ENCODE measurements at places on chromosomes 6 and 20.

DNA sequence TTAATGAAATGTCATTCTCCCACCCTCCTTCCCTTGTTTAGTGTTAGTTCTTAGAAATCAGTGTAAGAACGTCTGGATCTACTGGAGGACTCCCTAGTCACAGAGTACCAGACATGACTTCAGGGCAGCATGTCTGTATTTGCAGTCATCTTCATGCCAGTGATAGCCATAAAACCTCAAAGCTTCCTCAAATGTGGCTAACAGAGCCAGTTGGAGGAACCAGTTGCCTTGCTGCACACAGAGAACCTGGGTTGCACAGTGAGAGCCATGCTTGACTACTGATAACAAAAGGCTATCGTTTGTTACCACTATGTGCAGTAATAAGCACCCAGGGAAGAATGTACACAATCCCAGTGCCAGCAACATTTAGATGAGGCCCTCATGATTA, 20.1 kb downstream of the NT5E start:
- DNase-seq: no peak

DNA sequence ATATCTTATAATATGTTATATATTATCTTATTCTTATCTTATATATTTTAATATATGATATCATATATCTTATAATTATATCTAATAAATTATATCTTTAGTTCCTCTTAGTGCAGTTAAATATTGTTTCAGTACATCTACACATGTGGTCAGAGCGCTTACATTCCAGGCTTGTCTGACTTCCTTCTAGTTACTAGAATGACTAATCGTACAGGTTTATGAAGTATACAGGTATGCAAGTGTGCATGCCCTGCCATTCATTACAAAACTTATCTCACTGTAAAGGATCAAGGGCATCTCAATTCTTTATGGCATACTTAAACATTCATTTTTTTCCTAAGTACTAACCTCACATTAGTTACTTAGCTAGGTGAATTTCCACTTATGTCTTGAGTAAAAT, 1278.0 kb upstream of the MAP3K7 start:
- DNase-seq: no peak

DNA sequence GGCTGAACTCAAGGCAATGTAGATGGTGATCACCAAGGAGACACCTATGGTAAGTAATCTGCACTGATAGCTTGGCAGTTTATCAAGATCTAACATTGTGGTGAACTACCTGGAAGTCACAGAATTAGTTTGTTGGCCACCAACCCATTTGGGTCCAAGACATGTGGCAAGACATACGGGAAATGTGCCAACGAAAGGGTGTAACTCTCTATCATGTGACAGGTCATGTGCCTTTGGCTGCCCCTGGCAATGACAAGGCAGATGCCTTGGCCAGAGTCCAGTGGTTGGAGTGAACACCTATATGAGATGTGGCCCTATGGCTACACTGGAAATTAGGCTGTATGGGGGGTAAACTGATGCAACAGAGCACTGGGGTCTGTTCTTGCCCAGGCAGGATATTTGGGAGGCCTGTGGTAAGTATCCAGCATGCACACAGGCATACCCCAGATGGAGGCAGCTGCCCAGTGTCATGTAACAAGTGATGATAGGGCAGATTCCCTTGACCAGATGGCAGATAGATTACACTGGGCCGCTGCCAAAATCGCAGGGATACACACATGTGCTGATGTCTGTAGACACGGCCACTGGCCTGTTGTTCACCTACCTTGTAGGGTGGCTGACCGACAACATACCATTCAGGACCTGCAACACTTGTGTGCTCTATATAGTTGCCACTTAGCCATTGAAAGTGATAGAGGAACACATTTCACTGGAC, 35.5 kb upstream of the HSF2 start:
- no peak for DNase-seq

- DNase-seq: no peak
Observed at GRCh38 chr6:108171918-108172516, 6.2 kb downstream of the NR2E1 start.

GRCh38 chr6:147530132-147531060, 21.9 kb downstream of the SAMD5 start:
- DNase-seq: no peak

DNA sequence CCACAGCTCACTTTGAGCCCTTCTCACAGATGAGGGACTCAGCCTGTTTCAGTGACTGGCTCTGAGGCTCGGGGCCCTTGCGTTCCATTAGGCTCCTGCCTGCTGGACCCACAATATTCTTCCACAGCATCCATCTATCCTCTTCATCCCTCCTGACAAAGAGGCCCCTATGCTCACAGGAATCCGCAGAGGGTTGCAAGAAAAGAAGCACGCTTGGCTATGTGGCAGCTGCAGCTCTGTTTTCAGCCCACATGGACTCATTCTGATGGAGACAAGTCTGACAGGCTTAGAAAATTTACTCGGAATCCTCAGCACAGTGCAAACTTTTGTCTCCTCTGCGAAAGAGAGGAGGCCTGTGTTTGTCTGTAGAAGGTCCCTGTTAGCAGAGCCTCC, 207.5 kb downstream of the SYNDIG1 start:
- DNase-seq: no peak

DNA sequence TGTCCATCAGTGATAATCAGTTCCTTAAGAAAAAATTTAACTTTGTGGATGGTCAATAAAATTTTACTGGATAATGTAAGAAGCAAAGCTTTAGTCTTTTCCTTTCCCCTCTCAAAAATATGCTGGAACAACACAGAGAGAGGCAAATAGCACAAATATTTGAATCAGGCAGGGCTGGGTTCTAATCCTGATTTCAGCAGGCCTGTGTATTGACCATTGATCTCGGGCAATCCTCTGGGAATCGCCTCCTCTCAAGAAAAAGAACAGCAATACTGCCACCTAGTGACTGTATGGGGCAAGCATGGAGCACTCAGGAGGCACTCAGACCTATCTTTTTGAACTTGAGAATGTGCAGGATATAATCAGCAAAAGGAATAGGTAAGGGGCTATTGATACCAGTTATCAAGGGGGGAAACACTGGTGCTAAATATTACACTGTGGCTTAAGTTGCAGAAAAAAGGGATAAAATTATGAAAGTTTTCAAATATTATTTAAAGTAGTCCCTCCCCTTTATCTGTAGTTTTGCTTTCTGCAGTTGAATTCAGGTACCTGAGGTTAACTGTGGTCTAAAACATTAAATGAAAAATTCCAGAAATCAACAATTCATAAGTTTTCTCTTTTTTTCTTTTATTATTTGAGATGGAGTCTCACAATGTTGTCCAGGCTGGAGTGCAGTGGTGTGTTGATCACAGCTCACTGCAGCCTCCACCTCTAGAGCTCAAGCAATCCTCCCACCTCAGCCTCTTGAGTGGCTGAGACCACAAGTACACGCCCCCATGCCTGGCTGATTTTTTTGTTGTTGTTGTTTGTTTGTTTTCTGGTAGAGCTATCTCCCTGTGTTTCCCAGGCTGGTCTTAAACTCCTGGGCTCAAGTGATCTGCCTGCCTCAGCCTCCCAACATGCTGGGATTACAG, 91.8 kb upstream of the NHSL1 start:
- peak; percentile 25 for DNase-seq

DNA sequence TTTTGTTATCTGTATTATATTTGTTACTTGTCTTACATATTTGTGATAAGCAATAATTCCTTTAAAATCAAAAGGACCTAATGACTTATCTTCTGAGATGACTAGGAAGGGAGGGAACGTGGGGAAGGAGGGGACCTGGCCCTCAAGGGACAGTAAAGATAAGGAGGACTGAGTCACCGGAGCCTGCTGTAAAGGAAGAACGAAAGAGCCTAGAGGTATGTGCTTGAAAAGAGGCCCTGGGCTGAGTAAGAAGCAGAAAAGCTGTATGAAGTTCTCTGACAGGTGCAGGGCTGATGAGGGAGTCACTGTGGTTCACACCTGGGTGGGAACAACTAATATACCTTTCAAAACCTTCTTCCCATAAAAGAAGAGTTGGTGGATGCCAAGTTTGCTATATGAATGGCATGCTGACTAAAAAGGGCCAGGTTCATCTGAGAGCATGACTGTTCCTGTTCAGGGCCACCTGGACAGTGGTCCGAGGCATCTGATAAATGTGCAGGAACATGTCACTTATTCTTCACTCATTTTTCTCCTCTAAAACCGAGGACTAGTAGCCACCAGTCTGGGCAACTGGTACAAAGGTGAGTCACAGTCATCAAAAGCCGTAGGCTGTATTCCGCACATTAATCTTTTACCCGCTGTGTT, 111.3 kb downstream of the TNFAIP3 start:
- no peak for DNase-seq

DNA sequence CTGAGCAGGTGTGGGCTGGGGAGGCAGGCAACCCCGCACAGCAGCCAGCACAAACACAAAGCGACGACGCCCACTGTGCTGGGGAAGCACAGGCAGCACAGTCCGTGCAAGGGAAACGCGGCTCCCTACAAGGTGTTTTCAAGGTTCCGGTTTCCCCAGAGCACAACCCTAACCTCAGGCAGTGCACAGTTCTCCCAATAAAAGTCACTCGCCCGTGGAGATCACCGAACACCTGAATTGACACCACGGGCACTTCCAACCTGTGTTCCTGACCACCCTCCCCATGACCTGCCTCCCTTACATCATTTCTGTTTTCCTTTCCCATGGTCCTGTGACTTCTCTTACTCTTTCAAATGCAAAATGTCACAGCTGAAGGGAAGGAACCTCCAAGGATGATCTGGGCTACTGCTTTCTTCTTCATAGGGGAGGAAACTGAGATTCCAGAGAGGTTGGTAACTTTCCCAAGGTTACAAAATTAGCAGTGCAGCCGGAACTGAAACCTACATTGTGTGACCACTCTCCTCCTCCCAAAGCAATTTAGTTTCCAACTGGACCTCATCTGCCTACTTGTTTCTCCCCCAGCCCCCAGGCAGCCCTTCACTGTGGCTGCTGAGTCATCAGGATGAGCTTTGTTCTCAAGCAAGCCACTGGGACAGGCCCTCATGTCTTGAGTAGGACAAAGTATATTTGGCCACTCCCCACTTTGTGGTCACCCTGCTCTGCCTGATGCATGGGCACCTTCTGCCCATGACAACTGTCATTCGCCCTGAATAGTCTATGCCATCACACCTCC, 125.3 kb downstream of the ATXN1 start:
- no peak for DNase-seq

GRCh38 chr6:14520029-14520428, 402.5 kb downstream of the CD83 start:
- no peak for DNase-seq

Data from hippocampal formation (tissue), 2 donors.